ENCODE measurements at places on chromosomes 1 and 21. TPM values are rescaled to one million over a fixed set of nuclear protein-coding genes. Genes with fewer than 3 reads are reported as not detected.

GRCh38 chr1:234014208-234014607, 109.7 kb downstream of the SLC35F3 start:
- DNase-seq, result no peak

GRCh38 chr1:79554688-79555087, 548.2 kb upstream of the ADGRL4 start:
- no peak for DNase-seq

GRCh38 chr1:192866241-192866868, 57.5 kb downstream of the RGS2 start:
- DNase-seq, result no peak

DNA sequence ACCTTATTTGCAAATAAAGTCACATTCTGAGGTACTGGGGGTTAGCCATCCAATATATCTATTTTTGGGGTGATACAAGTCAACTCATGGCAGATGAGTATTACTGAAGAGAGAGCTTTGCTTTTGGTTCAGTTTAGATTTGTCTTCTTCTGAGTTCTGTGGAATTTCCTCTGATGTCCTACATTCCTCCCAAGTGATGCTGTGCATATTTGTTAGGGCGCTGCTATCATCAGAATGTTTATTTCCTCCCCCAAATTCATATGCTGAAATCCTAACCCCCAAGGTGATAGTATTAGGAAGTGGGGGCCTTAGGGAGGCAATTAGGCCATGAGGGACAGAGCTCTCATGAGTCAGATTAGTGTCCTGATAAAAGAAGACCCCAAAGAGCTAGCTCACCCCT, 96.2 kb upstream of the WLS start:
- no peak for DNase-seq

Gene BNIPL
- 0.93 TPM for polyA plus RNA-seq

Gene ARMH1
- 15.5 TPM for polyA plus RNA-seq

Gene AQP10
- polyA plus RNA-seq, result not detected

Measured in spinal cord (tissue), 10 donors.